ENCODE measurements at places on chromosomes 12 and 14.

DNA sequence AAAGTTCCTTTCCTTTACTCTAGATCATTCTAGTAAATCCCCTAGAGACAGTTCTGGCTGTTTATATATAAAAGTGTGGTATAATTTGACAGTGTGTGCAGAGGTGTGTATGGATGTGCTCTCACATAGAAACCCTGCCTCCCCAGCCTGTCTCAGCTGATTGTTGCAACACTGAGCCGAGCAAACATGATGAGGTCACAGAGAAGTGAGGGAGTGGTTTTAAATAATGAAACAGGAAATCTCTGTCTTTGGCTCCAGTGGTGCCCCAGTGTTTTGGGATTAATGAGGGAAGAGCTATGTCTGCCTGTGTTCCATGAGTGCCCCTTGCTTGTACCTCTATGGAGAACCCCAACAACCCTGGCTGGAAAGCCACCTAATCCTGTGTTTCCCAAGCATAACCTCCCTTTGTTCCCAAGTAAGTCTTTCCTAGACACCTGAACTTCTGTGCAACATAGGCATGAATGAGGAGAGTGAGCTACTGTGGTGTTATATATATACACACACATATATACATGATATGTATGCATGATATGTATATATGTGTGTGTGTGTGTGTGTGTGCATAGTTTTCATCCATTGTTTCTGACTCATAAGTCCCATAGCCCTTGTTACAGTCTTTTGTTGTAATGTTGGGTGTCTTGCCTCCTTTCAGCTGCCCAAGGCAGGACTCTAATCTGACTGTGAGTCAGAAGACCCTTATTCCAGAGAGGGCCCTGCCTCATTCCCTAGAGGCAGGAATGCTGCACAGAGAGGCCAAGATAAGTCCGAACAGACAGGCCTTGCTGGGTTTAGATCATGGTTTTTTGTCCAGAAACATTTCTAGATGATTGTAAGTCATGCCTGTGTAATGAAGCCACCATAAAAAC is 18.0 kb downstream of the TRAF3 start:
- peak; percentile 97 for DNase-seq

DNA sequence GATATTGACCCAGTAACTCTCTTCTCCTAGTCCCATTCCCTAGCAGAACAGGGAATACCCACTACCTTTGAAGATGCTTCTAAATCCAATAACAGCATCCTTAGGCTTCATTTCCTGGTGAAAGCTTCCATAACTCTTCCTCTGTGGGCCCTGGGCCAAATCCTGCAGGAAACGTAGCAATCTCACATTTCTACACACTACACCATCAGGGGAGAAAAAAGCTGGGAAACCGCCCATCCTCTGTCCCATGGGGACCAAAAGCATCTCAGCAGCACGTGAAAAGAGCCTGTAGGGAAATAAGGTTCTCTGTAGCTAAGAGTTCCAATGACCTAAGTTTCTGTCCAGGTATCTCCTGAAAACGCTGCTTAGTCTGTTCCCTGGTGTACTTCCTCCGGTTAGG is 340.2 kb downstream of the DPF3 start:
- peak; percentile 59 for DNase-seq

DNA sequence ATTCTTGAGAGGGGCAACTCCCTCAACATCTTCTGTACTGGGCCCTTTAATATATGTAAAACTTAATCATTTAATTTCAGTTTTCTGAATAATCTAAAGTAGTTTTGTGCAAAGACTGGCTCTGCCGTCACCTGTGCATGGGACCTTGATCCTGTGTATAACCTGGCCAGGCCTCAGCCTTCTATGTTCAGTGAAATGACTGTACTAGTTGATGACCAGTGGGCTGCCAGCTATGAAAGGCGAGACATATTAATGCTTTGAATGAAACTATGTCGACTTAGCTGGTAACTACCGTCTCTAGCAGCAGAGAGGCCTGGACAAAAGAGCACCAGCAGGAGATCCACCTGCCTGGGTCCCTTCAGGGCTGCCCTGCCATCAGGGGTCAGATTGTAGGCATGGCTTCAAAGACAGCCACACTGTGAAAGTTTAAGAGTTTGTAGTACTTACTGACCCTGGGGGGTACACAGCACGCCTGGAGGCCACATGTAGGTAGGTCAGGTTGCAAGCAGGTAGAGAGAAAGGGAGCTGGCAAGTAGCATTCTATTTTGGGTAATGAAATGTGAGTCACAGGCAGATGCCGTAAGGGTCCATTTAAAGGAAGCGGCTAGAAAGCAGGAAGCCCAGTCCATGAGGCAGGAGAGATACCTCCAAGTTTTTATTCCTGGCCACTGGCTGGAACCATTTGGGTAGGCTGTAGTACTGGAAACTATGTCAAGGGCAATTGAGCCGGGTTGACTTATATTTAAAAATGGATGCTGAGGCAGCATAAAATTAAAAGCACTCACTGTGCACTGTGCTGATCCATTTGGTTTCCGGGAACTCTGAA is 77.2 kb downstream of the BHLHE41 start:
- DNase-seq = no peak

DNA sequence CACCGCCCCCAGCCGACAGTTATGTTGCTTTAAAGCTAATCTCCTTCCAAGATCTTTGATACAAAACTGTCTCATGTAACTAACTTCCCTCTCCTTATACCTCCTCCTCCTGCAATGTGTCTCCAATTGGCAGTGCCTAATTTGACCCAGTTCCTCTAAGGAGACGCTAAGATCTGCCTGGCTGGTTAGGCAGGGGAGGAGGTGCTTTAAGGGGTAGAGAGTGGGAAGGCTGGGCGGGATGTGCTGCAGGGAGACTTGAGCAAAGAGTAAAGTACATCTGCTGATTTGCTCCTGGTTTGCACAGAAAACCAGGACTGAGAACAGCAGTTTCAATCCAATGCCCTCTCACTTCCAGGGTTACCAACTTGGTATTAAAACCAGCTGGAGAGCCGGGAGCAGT is 7.4 kb upstream of the IKZF4 start:
- no peak for DNase-seq

- peak; percentile 59 for DNase-seq
Measured at GRCh38 chr12:6165395-6165794, 34.8 kb upstream of the CD9 start.

DNA sequence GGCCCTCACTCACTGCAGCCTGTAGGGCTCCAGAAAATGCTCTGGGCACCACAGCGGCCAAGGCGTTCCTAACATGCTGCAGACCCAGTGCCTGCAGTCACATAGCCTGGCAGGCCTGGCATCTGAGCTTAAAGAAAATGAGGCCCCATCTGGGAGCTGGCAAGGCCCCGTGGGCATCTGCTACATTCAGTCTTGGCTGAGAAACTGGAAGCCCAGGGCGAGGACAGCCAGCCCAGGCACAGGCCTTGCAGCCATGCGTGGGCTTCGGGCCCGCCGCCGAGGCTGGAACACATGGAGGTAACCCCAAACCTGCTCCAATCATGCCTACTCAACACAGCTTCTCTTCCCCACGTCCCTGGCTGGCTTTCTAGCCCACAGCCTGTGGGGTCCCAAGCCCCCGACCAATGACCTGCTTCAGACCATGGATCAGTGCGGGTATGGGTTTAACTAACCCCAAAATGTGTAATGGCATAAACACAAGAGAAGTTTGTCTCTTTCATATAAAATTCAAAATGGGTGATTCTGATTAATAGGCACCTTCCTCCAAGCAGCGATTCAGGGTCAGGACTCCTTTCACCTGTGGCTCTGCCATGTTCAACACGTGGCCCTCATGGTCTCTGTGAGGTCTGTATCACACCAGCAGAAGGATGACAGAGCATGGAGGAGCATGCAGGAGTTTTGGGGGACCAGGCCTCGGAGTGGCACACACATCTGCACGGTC is 6.4 kb downstream of the NGB start:
- DNase-seq = no peak

All from fibroblast of the aortic adventitia (primary cell).